Brain (organoid and tissue), 16 donors: ENCODE measurements at places on chromosomes 2 and 18.

DNA sequence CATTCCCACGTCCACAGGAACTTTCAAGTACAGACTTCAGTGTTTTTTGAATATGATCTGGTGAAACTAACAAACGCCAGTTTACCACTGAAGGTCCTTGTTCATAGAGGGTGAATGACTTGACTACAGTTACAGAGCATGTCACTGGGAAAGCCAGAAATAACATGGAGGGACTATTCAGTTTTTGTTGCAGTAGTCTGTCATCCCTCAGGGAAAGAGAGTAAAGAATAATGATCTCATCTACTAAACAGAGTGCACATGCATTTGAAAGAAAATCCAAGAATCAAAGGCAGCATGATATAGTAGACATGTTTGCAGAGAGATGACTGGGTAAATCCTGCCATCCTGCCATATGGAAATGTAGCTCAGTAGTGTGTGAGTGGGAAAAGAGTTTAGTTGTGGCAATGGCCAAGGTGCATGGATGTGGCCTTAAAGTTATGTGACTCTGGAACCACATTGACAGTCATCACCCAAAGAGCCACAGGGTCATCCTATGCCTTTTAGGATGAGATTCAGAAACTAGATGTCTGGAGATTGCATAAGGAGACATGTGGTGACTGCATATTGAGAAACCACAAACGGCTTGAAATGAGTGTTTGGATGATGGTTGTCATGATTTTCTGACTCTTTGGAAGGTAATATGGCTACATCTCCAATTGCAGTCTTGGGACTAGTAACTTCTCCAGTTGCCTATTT, 125.3 kb upstream of the ZEB2 start:
- no peak for DNase-seq

GRCh38 chr2:83103613-83104012, 1355.5 kb downstream of the SUCLG1 start:
- no peak for DNase-seq

GRCh38 chr2:184119989-184120800, 478.1 kb upstream of the ZNF804A start:
- DNase-seq, result peak; percentile 2

DNA sequence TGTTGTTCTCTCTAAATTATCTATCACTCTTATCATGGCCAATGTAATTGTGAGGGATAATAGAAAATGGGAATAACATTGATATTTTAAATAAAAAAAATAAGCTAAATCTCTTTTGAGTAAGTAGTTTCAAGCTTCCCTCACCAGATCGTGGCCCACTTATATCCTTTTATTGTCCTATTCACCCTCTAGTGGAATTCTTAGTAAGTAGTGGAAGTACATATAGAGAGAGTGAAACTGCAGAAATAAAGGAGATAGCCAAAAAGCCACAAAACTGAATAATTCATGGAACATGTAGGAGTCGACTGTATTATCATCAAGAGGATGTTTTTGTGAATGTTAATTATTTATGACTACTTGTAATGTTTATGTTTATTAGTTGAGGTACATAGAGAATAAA, 66.1 kb upstream of the DTNA start:
- peak; percentile 41 for DNase-seq

DNA sequence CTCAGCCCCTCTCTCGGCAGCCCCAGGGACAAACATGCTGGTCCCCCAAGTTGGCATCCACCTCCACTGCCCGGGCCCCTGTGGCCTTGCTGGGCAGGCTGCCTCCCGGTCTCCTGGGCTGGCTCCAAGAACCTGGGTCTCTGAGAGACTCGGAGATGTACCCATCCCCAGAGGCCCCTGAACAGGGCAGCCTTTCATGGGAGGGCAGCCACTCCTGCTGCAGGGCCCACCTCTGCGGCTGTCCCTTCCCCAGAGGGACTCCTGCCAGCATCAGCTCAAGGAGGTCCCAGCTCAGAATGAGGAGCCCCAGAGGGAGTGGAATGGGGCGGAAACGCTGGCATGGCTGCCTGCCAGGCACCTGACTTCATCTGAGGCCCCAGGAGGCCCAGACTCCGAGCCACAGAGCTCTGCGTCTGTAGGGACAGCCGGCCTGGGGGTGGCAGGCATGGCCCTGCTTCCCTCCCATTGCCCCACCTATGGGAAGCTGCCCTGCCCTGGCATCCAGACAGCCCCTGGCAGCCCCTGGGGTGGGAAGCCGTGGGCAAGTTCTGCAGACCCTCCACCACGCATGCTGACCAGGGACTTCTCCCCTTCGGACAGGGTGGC, 857 bp upstream of the CROCC2 start:
- DNase-seq, result no peak

DNA sequence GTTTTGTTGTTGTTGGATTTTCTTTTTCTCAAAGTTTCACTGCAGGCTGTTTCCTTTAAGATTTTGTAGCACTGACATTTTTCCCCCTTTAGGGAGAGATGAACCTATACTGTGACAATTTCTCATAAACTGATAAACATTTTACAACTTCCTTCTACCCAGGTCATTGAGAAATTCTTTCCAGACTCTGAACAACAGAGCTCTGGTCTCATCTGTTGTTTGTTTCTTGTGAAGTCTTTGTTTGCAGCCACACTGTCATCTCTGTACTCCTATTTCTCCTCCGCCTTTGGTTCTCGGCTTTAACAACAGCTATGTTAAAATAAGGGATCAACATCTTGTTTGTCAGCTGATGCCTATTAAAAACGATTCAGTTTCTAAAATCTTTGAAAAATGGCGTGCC, 167.6 kb downstream of the VWC2L start:
- no peak for DNase-seq

DNA sequence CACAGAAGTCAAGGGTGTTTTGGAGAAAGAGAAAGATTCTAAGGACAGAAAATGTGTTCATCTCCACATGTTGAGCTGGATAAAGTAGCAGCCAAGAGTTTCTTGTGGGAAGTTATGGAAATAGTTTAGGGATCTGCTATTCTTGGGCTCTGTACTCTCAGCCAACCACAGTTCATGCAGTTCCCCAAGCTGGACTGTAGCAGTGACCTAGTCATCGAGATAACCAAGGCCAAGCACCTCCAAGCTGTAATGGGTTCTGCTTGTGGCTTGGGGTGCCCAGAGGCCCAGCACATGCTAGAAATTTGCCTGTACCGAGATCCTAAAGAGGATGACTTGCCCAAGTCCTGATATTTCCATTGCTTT, 91.9 kb upstream of the RASGRP3 start:
- DNase-seq, result no peak

GRCh38 chr2:119688616-119689015, 9.6 kb downstream of the TMEM177 start:
- peak; percentile 87 for DNase-seq

DNA sequence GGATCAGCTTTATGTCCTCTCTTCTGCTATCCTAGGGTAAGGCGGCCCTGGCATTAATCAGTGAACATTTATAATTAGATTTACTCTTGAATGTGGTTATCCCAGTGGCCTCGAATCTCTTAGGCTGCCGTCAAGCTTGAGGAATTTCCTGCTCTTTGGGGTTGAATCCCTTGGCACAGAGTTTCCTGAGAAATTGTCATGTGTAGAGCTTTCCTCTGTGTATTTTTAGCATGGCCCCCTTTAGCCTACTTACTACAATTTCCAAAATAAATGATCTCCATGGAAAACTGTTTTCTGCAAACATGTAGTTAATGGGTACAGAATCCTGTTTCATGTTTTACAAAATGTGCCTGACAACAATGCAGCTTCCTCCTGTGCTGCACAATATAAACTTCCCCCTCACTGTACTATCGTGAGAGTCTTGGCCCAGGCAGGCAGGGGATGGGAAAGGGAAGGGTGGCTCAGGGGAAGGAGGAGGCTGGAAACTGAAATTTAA, 18.1 kb downstream of the NCAPH start:
- DNase-seq, result no peak

DNA sequence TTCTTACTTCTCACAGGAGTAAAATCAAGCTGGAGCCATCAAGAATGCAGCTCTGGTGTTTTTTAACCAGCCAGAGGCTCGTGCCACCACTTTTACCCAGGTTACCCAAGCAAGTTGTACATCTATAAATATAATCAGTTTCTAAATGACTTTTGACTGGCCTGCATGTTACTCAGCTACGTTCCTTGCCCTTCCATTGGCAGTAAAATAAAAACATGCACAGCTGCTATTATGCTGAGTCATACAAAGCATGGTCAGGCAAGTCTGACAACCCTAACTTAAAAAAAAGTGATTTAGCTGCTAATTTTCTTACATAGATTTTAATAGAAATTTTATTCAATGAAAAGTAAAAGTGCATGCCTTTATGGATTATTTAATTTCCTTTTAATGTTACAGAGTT, 111.7 kb upstream of the CSRNP3 start:
- DNase-seq, result no peak

DNA sequence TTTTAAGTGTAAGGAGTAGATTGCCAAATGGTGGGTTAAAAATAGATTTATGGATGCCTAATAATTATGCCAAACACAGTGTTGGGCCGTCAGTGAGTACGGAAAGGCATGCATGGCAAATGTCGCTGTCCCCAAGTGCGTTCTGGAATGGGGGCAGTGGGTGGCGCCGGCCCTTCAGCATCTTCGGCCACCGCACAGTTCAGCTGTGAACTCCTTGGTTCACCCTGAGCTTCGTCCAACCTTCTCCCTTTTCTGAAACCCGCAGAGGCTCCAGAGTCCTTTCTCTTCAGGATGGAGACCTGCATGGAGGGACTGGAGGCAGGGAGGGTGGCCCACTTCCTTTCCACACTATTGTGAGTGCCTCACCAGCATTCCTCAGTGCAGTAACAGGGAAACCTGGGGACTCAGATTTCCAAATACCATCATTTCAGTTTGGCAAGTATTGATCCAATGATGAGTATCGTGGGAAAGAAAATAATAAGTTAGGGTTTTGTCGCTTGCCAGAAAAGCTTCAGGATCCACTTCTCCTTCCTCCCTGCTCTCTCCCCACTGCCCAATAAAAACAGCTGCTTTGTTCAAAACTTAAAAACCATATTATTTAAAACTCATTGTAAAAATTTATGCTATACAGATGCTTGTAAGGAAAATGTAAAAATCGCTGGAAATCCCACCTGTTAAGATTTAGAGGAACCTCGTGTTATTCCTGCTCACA, 74.6 kb upstream of the TXNDC2 start:
- no peak for DNase-seq

DNA sequence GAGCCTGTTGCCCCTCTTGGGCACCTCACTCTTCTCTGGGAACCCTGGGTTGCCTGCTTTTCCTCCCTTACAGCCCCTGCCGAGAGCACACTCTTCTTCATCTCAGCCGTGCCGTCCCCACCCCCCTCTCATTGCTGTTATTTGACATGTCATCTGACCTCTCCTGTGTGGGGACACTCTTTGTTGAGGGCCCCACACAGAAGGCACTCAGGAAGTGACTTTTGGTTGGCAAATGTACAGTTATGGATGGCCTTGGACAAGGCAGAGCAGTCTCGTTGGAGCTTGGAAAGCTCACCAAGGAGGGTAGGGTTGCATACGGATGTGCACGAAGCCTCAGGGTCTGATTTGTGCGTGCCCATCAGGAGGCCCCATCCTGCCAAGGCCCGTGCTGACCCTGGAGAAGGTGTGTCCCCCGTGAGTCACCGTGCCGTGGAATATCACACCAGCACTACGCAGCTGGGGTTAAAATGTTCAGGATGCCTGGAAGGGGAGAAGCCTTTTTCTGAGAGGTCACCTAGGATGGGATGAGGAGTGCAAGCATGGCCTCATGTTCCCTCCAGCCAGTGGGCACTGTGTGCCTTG, 93.9 kb downstream of the CTIF start:
- no peak for DNase-seq

- DNase-seq, result no peak
Measured at GRCh38 chr2:216949700-216950413, 90.0 kb upstream of the TNP1 start.

GRCh38 chr18:80074697-80075096, 34.4 kb upstream of the ADNP2 start:
- DNase-seq, result no peak

DNA sequence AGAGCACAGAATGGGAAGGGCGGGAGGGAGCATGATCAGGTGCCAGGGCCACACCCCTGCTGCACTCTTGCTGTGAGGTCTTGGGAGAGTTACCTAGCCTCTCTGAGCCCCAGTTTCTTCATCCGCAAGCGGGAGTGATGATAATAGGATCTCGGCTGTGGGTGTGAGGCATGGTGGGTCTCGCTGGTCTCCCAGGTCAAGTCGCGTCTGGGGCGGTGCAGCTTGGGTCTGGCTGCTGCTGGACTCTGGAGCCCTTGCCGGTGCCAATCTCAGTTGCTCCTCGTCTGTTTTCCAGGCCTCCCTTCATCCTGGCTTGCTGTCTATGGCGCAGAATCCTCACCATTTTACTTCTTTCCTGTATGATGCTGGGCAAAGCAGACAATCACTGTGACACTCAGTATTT, 130.3 kb upstream of the RAB12 start:
- no peak for DNase-seq

DNA sequence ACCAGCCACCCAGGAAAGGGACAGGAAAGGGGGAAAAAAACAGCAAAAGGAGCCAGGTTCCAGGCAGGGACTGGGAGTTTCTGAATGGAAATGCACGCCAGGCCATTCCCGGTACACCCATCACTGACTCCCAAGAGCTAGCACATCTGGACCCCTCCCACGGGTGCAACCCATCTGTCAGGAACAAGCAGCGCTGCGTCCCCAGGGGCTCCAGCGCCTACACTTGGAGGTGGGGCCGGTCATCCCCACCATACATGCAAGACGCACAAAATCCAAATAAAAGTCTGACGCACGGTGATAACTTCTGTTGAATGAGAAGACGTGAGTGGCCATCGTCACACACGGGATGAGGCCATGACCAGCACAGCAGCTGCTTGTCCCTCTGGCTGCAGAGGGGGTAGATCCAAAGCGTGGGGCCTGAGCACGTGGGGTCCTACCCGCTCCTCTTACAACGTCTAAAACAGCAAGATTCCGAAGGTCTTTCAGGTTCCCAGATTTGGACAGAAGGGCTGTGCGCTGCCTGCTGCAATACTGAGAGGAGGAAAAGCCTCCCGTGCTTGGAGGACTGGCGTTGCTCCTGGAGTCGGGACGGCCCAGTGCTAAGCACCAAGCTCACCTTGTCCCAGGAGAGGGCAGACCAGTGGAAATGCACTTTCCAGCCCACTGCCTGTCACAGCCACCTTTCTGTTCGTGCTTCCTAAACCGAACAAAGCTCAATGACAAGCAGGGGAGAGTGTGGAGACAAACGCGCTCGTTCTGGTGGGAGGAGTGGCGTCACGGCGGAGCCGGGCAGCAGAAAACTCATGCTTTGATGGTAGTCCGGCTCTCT, 68.9 kb downstream of the NDUFA10 start:
- no peak for DNase-seq

DNA sequence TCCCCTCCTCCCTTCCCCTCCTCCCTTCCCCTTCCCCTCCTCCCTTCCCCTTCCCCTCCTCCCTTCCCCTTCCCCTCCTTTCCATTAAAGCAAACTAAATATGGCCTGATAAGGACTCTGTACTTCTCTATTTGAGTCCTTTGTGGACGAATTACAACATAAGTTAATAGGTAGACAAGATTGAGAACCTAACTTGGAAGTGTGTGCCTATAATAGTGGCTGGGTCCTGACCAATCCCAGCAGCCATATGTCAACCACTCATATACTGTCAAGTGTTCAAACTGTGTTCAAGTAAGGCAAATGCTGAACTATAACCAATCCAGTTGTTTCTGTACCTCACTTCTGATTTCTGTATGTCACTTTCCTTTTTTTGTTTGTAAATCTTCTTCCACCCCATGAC, 97.1 kb upstream of the RBMS1 start:
- no peak for DNase-seq

- no peak for DNase-seq
Measured at GRCh38 chr18:11889284-11889683, 18.8 kb downstream of the MPPE1 start.
